ENCODE measurements at places on chromosomes 4 and X. TPM values are rescaled to one million over a fixed set of nuclear protein-coding genes. Genes with fewer than 3 reads are reported as not detected.

GRCh38 chrX:153496590-153496959 lies 1.8 kb downstream of the BGN start:
- no peaks in the 10 kb centered on the region for H3K36me3 ChIP-seq
- H3K27me3 ChIP-seq: no peaks in the 10 kb centered on the region
- H3K4me3 ChIP-seq: no peak overlapping the region
- peaks cover 29% of the 10 kb centered on the region for H3K4me1 ChIP-seq
- H3K27ac ChIP-seq: no peak overlapping the region

- H3K27me3 ChIP-seq: no peaks in the 10 kb centered on the region
- H3K4me3 ChIP-seq: no peak overlapping the region
- no peak for DNase-seq
- no peaks in the 10 kb centered on the region for H3K36me3 ChIP-seq
- H3K4me1 ChIP-seq: no peaks in the 10 kb centered on the region
These were observed 23.3 kb downstream of the F8A3 start for GRCh38 chrX:155434906-155435743.

GRCh38 chr4:7771541-7772507 lies 167.8 kb downstream of the AFAP1 start:
- no peak for DNase-seq
- H3K4me3 ChIP-seq: no peak overlapping the region
- H3K36me3 ChIP-seq: peaks cover 29% of the 10 kb centered on the region
- H3K4me1 ChIP-seq: peaks cover 10% of the 10 kb centered on the region
- no peak overlapping the region for H3K27ac ChIP-seq

DNA sequence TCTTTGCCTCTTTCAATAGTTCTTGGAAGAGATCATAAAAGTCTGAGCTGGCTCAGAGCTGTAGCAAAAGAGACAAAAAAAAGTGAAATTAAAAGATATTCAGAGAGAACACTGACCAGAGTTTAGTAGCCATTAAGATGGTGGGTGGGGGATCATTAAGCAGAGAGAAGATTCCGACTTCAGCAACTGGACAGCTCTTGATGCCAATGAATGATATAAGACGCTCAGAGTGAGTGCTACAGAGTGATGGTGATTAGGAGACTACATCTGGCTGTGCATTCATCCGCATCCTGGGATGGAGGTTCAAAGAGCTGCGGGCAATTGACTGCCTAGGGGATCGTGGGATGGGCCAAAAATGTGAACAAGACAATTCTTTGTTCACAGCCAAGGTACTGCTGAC lies 178.5 kb downstream of the PACRGL start:
- H3K4me1 ChIP-seq: no peaks in the 10 kb centered on the region
- DNase-seq: peak; percentile 15
- peaks cover 51% of the 10 kb centered on the region for H3K27me3 ChIP-seq
- no peak overlapping the region for H3K27ac ChIP-seq
- no peaks in the 10 kb centered on the region for H3K36me3 ChIP-seq
- H3K4me3 ChIP-seq: no peak overlapping the region

- H3K4me1 ChIP-seq: no peaks in the 10 kb centered on the region
- no peaks in the 10 kb centered on the region for H3K36me3 ChIP-seq
- H3K27ac ChIP-seq: no peak overlapping the region
- no peak for DNase-seq
- H3K4me3 ChIP-seq: no peak overlapping the region
These were observed 27.3 kb downstream of the ACSL1 start for GRCh38 chr4:184798504-184798903.

- H3K4me1 ChIP-seq: no peaks in the 10 kb centered on the region
- H3K27ac ChIP-seq: no peak overlapping the region
- no peak for DNase-seq
- H3K4me3 ChIP-seq: no peak overlapping the region
- no peaks in the 10 kb centered on the region for H3K27me3 ChIP-seq
These were observed 110.1 kb downstream of the GBA3 start for GRCh38 chr4:22802876-22803275.

DNA sequence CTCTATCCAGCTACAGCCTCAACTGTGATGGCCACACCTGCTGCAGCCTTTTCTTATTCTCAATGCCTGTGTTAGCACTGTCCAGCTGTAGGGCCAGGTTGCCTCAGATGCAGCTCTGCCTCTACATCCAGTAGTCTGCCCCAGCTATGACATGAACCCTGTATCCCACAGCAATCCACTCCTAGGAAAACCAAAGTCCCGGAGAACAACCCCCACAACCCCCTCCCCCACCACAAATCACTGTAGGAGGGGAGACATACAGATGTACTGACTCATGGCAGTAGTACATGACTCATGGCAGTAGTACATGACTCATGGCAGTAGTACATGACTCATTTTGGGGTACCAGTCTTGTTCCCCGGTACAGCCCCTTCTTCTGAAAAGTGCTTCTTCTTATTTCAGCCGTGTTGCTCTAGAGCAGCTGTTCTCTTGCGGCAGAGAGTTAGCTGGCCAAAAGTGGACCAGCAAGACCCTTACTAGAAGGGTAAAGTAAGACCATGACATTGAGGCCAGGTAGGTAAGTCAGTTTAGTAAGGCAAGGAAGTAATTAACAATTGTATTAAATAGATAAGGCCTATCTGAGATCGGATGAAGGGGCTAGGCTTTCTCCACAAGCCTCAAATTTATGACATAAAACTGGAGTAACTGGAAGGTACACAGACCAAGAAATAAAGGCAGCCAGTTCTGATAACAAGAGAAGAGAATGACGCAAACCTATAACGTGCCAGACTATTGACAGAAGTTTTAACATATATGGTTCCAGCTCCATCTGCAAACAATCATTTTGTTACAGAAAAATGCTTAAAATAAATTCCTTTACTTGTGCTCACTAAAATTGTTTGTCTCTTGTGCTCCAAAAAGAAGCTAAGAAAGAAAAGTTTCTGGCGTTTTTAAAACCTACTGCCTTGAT lies 221.4 kb downstream of the TACR3 start:
- no peaks in the 10 kb centered on the region for H3K4me1 ChIP-seq
- no peak for DNase-seq
- H3K4me3 ChIP-seq: no peak overlapping the region
- H3K27ac ChIP-seq: no peak overlapping the region
- no peaks in the 10 kb centered on the region for H3K27me3 ChIP-seq
- no peaks in the 10 kb centered on the region for H3K36me3 ChIP-seq

GRCh38 chr4:145988628-145989027 lies 50.0 kb upstream of the ZNF827 start:
- no peaks in the 10 kb centered on the region for H3K4me1 ChIP-seq
- H3K27ac ChIP-seq: no peak overlapping the region
- H3K27me3 ChIP-seq: no peaks in the 10 kb centered on the region
- no peak overlapping the region for H3K4me3 ChIP-seq
- DNase-seq: no peak

DNA sequence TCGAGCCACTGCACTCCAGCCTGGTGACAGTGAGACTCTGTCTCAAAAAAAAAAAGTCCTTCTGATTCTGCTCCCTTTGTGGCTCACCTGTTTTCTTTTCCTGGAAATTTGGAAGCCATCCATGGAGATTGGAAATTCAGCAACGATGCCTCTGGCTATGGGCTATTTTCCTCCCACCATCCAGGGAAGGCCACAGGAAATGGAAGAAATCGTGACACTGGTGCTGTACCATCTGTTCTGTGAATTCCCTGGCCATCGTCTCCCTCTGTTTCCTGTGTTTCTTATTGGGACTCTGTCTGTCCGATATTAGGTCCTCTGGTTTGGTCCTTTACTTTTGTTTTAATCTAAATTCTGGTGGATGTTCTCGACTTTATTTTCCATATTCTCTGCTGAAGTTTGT lies 29.4 kb upstream of the ADRA2C start:
- H3K36me3 ChIP-seq: no peaks in the 10 kb centered on the region
- no peak for DNase-seq
- H3K4me3 ChIP-seq: no peak overlapping the region
- H3K27me3 ChIP-seq: no peaks in the 10 kb centered on the region

DNA sequence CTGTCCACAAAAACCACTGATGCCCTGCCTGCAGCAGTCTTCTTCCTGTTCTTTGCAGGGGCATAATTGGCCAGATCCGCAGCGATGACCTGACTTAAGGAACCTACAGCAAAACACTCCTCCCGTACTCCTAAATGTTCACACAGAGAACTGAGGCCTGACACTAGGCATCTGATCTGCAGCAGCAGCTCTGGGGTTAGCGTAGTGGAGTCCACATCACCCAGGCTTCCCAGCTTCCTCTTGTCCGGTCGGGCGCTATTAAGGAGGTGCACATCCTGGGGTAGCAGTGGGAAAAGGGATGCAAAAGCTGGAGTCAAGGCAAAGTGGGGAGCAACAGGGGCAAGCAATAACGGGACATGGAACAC lies 758 bp downstream of the SCFD2 start:
- no peak overlapping the region for H3K27ac ChIP-seq
- peaks cover 8% of the 10 kb centered on the region for H3K27me3 ChIP-seq
- no peak for DNase-seq
- no peaks in the 10 kb centered on the region for H3K36me3 ChIP-seq

GRCh38 chr4:102536768-102537167 lies 35.6 kb downstream of the NFKB1 start:
- DNase-seq: no peak
- H3K27me3 ChIP-seq: no peaks in the 10 kb centered on the region
- no peak overlapping the region for H3K27ac ChIP-seq

DNA sequence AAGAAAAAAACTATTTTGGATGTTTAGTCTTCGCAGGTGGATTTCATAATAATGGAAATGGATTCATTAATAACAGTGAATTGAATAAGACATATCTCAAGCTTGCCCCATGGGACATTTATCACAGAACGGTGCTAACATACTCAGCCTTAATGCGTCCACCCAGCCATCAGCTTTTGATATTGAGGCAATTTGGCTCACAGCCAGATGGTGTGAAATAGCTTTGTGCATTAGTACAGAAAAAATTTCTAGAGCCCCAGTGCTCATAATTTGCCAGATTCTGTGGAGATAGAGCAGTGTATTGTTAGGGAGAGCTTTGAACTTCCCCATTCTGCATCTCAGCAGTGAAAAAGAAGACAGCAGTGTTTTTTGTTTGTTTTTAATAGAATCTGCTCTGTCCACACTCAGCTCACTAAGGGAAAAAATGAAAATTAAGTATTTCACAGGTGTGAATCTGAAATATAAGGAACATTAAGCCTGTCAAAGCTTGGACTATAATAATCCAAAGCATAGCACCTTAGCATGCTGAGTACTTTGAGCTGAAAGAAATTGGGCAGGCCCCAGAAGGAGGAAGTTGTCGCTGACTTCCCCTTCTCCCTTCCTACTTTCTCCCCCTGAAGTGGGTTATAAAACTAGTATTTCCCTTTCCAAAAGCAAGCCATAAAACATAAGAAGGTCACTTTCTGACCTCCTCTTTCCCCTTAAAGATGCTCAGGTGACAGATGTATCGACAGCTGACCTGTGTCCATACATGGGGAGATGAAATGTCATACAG lies 295.8 kb downstream of the MAGEB5 start:
- H3K27me3 ChIP-seq: no peaks in the 10 kb centered on the region
- no peak overlapping the region for H3K27ac ChIP-seq
- H3K36me3 ChIP-seq: no peaks in the 10 kb centered on the region
- no peak overlapping the region for H3K4me3 ChIP-seq
- no peaks in the 10 kb centered on the region for H3K4me1 ChIP-seq

GRCh38 chr4:149987330-149988086 lies 90.7 kb upstream of the DCLK2 start:
- H3K27me3 ChIP-seq: no peaks in the 10 kb centered on the region
- H3K4me3 ChIP-seq: peak overlapping the region; percentile 32
- DNase-seq: peak; percentile 98
- peak overlapping the region; percentile 95 for H3K27ac ChIP-seq
- H3K4me1 ChIP-seq: peaks cover 39% of the 10 kb centered on the region

GRCh38 chr4:127622921-127623796 lies 9.6 kb upstream of the INTU start:
- H3K27ac ChIP-seq: no peak overlapping the region
- H3K4me1 ChIP-seq: peaks cover 7% of the 10 kb centered on the region
- no peaks in the 10 kb centered on the region for H3K36me3 ChIP-seq
- DNase-seq: peak; percentile 19
- H3K4me3 ChIP-seq: peak overlapping the region; percentile 76

GRCh38 chr4:159035570-159035969 lies 67.3 kb upstream of the RAPGEF2 start:
- H3K4me1 ChIP-seq: no peaks in the 10 kb centered on the region
- DNase-seq: no peak
- H3K4me3 ChIP-seq: no peak overlapping the region

GRCh38 chr4:16150716-16151115 lies 66.9 kb upstream of the PROM1 start:
- no peak overlapping the region for H3K27ac ChIP-seq
- peaks cover 9% of the 10 kb centered on the region for H3K27me3 ChIP-seq
- no peaks in the 10 kb centered on the region for H3K36me3 ChIP-seq

- peak overlapping the region; percentile 67 for H3K4me3 ChIP-seq
- no peak overlapping the region for H3K27ac ChIP-seq
- H3K27me3 ChIP-seq: peaks cover 32% of the 10 kb centered on the region
- DNase-seq: no peak
- H3K4me1 ChIP-seq: peaks cover 4% of the 10 kb centered on the region
These were observed 3.9 kb downstream of the SPON2 start for GRCh38 chr4:1168191-1169101.

GRCh38 chr4:64341711-64342110 lies 67.5 kb downstream of the TECRL start:
- no peaks in the 10 kb centered on the region for H3K4me1 ChIP-seq
- H3K4me3 ChIP-seq: no peak overlapping the region
- no peaks in the 10 kb centered on the region for H3K27me3 ChIP-seq
- no peak for DNase-seq
- no peaks in the 10 kb centered on the region for H3K36me3 ChIP-seq

- H3K27me3 ChIP-seq: no peaks in the 10 kb centered on the region
- no peak overlapping the region for H3K4me3 ChIP-seq
- DNase-seq: no peak
- no peak overlapping the region for H3K27ac ChIP-seq
These were observed 3.2 kb downstream of the THAP9 start for GRCh38 chr4:82903737-82904136.

GRCh38 chrX:65874765-65875164 lies 165.1 kb downstream of the VSIG4 start:
- DNase-seq: no peak
- no peaks in the 10 kb centered on the region for H3K36me3 ChIP-seq
- H3K27me3 ChIP-seq: no peaks in the 10 kb centered on the region
- no peaks in the 10 kb centered on the region for H3K4me1 ChIP-seq
- H3K4me3 ChIP-seq: no peak overlapping the region
- H3K27ac ChIP-seq: no peak overlapping the region

DNA sequence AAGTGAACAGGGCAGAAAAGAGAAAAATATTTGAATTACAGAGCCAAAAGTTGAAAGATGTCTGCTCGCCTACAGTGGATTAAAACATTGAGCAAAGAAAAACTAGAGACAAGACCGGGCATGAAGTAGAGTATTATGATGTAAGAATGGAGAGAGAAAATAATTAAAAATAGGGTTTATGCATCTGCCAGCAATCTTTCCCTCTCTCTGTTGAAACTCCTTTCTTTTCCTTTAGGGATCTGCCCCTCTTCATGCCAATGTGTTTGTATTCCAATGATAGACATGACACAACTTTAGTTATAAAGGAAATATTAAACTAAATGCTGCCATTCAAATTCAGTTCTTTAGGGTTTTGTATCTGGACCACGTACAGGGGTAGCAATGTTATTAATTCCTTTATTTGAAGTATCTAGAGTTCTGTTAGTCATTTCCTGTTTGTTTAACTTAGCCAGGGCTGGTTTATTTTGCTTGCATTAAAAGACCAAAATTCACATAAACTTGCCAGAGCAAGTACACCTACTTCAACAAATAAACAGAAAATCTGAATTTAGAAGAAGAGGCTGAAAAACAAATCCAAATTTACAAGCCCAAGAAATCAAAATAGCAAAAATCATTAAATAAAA lies 202.6 kb downstream of the SPOCK3 start:
- H3K4me3 ChIP-seq: no peak overlapping the region
- DNase-seq: no peak
- no peaks in the 10 kb centered on the region for H3K4me1 ChIP-seq

The PCDH19 gene
- total RNA-seq: 0.80 TPM

The NUDT11 gene
- 44.6 TPM for total RNA-seq

The PNMA6A gene
- 6.3 TPM for total RNA-seq

The ZBTB33 gene
- total RNA-seq: 18.2 TPM

The CDKL5 gene
- 9.2 TPM for total RNA-seq

The CCDC158 gene
- total RNA-seq: not detected

The MAGEA4 gene
- total RNA-seq: not detected

The KIT gene
- 9.4 TPM for total RNA-seq

The HAUS3 gene
- total RNA-seq: 27.7 TPM
